Hematopoietic multipotent progenitor cell treated with erythropoietin and hydrocortisone succinate and interleukin-3 and kit ligand, for 6 days (in vitro differentiated cells): ENCODE measurements at places on chromosomes 1 and 21.

- no peak for DNase-seq
Observed at GRCh38 chr1:84361796-84362195, 36.5 kb upstream of the DNASE2B start.

DNA sequence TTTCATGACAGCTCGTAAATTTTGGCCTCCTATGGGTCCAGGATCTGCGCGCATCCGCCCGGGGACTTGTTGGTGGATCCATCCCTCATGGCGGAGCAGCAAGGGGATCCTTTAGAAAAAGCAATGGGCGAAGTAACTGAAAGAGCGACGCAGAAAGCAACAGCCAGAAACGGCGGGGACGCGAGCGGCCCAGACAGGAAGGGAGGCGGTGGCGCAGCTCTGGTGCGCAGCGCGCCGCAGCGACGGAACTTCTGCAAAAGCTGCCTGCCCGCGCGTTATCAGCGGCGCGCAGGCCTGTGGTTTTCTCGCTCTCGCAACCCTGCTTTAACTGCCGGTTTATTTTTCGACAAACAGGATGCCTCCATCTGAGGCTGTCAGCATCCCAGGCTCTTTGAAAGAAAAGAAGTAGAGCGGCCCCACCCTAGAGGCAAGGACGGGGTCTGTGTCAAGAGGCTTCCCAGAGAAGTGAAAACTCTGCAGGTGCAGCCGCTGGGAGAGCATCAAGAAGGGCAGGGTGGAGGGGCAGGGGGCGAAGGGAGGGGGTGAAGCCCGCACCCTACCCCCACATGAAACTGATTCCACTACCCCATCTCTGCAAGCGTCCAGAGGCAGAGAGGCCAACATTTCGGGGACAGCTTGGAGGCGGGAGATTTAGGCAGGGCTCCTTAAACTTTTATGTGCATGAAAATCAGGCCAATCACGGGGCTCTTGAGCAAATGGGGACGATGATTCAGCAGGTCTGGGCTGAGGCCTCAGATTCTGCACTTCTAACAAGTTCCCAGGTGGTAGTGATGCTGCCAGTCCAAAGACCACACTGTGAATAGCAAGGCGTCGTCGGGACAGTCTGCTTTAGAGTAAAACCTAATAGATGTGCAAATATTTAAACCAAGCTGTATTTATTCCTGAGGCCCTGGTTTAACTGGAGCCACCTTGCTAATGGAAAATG is 22.2 kb downstream of the RUNX1 start:
- peak; percentile 98 for DNase-seq

DNA sequence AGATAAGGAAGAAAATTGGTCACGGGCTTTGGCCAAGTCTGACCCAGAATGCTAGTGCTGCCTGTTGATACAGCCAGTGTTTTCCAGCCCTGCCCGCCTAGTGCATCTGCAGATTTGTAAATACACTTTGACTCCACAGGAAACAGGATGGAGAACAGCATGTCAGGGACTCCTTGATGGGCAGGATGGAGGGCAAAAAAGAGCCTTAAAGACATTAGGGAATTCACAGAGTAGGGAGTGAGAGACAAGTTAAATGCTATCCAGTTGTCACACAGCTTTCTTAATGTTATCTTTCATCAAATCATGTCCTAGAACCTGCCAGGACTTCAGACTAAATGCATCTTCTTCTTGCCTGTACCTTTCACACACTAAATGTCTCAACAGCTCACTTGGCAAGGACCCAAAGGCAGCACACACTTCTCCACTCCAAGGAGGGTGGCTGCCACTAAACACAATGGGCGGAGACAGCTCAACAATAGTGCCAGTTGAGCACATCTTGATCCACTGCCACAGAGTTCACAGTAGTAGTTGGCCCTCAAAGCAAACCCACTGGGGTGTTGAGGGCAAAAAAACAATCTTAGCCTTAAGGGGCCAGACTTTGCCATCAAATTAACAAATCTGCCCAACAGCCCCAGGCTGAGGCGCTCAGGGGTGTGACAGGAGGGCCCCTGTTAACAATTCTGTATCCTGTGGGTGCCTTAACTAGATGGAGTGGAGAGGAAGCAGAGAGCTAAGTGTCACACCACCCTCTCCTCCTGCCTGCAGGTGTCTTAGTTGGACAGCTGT is 2.7 kb downstream of the HIVEP3 start:
- peak; percentile 59 for DNase-seq

DNA sequence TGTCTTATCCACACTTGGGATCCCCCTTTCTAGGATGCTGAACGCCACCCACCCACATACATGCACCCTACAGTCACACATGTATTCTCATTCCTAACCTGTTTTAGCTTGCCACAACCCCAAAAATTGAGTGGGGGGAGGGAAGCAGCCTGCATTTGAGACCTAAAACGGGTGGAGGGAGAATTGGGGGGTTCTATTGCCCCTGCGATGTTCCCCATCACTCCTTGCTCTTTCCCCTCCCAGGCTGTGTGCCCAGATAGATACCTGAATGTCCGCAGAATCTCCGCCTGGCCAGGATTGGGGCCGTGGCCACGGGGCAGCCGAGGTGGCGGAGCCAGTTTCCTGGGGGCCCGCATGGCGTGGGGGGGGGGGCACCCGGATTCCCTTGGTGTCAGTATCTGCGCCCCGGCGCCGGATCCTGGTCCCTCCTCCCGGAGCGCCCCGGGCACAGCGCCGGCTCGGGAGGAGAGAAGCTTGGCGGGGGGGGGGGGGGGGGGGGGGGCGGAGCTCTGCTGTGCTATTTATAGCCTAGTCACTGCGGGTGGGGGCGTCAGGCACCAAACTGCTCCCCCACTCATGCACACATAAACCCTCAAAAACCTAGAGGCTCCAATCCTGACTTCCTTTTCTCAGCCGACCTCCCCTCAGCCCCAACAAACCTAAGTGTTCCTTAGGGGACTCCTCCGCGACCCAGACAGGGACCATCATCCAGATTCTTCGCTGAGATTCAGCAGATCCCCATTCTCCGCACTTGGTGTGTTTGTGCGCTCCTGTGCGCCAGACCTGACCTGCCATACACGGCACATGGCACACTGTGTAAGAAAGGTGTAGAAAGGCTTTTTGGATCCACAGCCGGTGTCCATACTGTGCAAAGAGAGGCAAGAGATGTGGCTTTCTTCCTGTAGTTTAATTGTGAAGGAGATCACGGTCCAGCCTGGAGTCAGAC is 1.9 kb downstream of the ANKRD34A start:
- DNase-seq: no peak

GRCh38 chr1:230759369-230760065 is 12.3 kb downstream of the CAPN9 start:
- DNase-seq: no peak

DNA sequence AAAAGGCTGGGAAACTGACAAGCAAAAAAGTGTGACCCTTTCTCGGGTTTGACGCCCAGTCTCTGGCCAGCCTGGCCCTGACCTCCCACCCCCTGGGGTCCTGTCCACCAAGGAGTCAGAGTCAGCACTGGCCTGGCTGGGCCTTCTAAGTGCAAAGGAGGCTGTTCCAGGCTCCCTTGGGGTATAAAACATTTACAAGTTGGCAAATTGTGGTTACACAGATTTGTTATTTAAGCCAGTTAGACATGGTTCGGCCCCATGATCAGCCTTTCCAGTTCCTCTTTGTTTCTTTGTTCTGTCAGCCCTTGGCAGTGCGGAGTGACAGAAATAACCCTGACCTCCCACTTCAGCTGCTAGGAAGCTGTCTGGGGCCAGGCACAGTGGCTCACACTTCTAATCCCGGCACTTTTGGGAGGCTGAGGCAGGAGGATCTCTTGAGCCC is 161.6 kb upstream of the RAB4A start:
- no peak for DNase-seq

DNA sequence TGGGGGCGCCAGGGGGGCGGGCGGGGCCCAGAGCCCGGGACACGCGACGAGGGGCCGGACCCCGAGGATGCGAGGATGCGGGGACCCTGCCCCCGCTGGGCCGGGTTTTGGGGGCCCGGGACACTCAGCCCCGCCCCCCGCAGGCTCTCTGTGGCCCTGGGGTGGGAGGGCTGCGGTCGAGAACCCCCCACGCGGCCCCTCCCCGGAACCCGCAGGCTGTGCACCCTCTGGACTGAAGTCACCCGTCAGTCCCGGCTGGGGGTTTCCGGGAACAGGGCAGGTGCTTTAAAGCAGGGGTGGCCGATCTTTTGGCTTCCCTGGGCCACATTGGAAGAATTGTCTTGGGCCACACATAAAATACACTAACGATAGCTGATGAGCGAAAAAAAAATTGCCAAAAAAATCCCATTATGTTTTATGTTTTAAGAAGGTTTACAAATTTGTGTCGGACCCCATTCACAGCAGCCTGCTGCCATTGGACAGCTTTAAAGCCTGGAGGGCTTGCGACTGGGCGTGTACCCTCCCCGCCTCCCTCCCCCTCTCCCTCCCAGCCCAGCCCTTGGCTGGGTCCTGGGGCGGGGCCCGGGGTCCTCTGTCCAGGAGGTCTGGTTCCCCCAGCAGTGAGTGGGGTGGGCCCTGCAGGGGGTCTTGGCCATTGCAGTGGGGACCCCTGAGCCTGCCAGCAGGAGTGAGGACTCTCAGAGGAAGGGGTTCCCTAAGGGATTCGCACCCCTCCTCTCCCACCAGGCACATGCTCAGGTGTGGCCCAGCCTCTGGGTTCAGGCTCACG is 21.6 kb upstream of the C1orf159 start:
- DNase-seq: no peak

DNA sequence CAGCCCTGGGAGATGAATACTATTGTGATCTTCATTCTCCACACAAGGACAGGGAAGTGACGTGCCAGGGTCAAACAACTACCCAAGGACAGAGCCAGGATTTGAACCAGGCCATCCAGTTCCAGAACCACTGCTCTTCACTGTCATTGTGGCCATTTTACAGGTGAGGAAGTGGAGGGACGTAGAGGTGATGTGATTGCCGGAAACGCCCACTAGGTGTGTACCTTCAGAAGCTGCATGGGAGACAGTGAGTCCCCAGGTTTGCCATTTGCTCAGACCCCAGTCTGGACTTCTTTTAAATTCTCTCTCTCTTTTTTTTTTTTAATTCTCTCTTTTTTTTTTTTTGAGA is 207.6 kb upstream of the TMEM51 start:
- DNase-seq: no peak

- no peak for DNase-seq
Observed at GRCh38 chr1:66475940-66476339, 58.0 kb upstream of the SGIP1 start.

DNA sequence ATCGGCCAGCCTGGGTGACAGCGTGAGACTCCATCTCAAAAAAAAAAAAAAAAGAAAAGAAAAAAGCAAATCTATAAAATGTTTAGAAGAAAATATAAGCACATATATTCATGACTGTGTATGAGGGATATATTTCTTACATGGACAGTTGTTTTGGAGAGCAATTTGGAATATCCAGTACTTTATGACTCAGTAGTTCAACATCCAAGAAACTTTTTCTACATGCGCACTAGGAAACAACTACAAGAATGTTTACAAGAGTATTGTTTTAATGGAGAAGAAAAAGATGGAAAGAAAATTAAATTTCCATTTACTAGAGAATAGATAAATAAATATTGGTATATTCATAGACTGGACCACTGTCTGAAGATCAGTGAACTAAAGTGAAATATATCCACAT is 77.5 kb downstream of the MAST2 start:
- no peak for DNase-seq

DNA sequence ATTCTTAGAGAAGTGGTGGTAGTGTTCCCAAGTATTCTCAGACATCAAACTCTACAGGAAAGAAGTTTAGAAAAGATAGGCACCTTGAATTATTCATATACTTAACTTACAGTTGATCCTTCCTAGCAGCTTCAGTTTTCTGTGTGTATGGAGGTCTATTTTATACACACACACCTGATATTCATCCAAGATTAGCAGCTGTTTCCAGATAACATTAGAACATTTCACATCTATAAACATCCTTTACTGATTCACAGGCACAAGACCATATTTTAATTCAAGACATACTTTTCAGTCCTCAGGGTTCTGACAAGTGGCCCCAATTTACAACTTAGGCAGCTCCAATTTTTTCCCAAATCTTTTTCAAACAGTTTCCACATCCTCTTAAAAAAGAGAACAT is 287.8 kb upstream of the USP25 start:
- DNase-seq: no peak

GRCh38 chr1:205936846-205937586 is 6.2 kb downstream of the SLC26A9 start:
- no peak for DNase-seq

DNA sequence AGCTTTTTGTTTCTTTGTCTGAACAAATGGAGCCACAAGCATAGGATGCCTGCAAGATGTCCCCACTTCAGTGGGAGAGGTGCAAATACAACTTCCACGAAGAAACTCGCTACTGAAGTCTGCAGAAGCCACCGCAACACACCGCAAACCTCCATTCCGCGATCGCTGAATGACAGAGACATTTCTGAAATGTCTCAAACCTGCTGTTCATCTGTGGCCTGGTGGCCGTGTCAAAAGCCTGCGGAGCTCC is 1.0 kb downstream of the TP53BP2 start:
- DNase-seq: peak; percentile 56

GRCh38 chr1:232954594-232955365 is 4.4 kb downstream of the NTPCR start:
- DNase-seq: no peak
